ENCODE measurements at places on chromosomes 4 and X.

- no peak for DNase-seq
Measured at GRCh38 chr4:20166544-20166943, 85.2 kb upstream of the SLIT2 start.

- no peak for DNase-seq
Measured at GRCh38 chrX:24229976-24230375, 80.4 kb downstream of the ZFX start.

DNA sequence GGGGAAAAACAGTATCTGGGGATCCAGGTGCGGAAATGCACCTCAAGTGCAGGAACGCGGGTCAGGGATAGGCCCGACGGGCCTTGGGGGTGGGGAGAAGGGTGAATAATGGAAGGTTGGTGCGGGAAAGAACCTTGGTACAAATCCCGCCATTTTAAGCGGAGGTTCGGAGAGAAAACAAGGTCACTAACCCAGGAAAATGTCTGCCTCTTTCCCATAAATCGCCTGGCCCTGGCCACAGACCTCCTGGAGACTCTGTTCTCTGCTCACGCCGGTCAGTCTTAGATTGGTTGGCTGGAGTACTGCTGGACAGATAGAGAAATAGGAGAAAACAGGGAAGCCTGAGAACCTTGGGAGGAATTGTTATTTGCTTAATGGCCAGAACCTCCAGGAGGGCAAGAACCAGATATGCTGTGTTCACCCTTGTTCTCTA is 897 bp upstream of the FBXL5 start:
- no peak for DNase-seq

- no peak for DNase-seq
Measured at GRCh38 chrX:17547658-17548057, 172.7 kb downstream of the NHS start.

DNA sequence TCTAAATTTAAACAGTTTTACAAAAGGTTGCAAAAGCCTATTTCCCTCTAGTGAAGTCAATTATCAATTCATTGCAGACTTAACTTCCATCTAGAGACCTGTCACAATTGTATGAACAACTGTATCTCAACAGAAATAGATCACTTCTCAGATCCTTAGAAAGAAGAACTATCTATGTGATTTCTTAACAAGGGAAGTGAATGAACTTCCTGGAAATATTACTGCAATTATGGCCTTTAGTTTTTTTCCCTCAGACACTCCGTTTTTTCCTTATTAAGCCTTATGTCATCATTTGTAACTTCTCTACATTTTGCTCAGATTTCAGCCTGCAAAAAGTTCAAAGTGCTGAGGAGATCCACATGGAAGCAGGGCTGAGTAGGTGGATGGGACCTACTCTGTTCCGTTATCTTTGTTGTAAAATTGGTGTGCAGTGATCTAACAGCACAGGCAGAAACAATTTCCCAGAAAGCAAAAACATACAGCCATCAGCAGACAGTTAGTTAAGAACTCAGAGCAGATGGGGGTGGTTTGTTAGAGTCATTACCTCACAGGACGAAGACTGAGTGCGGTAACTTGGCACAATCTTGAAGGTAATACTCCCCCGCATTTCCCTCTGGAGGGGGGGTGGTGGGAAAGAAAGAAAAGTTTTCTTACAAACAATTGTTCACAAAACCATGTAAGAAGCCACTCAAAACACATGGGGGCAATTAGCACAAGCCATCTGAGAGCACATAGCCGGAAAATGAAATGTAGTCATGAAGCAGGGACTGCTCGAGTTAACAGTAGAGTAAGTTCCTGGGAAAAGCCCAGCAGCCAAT is 112.3 kb downstream of the NYX start:
- peak; percentile 1 for DNase-seq

- no peak for DNase-seq
Measured at GRCh38 chr4:37594099-37594498, 92.1 kb downstream of the RELL1 start.

GRCh38 chr4:139560406-139561104 is 4.5 kb upstream of the SETD7 start:
- DNase-seq: no peak

DNA sequence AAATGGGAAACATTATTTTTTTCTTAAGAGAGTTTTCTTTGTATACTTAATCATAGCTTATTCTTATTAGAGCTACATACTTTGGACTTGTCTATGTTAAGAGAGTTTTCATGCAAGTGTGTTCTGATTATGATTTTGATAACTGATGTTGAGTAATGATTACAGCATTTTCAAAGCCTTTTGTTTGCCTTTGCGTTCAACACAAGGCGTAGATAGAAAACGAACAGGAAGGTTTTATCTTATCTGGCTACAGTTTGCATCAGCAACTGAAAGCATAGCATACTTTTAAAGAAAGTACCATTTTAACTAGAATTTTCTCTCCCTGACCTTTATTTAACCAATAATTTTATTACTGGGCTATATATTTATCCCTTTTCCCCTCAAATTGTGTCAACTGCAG is 51.6 kb upstream of the PDLIM5 start:
- DNase-seq: no peak

DNA sequence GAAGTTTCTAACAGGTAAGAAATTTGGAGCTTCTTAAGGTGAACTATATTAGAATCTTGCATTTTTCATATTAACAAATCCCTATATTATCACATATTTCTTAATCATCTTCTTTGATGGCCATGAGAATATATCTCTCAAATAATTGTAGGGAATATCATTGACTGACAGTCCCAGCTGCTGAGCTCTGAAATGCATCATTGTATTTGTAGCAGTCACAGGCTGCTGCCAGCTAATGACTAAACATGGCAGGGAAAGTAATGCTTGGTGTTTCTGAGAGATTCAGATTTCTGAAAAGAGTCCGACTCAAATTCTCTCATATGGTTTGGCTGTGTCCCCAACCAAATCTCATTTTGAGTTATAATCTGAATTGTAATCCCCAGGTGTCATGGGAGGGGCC is 171.9 kb downstream of the TRAM1L1 start:
- no peak for DNase-seq

GRCh38 chr4:119678761-119679160 is 50.2 kb upstream of the PDE5A start:
- DNase-seq: no peak

DNA sequence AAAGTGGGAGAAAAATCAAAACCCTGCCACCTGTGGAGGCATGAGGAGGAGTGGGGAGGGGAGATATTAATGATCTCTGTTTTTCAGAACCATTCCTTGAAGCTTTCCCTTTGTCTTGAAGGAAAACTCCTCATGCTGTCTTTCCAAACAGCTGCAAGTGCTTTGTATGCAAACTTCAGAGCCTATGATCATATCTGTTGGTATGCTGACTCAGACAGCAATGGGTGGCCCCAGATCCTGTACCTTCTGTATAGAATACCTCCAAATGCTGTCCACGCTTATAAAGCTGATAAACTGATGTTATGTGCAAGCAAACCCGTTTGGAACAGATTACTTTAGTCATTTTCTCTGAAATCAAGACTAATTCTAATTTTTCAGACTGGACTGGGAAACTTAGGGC is 31.9 kb downstream of the BMP15 start:
- no peak for DNase-seq

DNA sequence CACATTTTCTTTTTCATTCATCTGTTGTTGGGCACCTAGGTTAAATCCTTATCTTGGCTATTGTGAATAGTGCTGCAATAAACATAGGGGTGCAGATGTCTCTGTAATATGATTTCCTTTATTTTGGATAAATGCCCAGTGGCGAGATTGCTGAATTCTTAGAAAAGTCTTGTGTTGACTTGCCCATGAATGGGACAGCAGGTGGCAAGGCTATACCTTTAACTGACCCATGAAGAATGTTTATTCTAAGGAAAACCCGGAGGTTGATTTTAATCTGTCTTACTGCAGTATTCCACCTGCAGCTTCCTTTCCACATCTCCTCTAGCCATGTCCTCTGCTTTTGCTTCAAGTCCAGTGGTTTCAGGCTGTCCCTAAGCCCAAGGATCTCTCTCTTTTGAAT is 220.6 kb downstream of the SNCA start:
- DNase-seq: no peak

DNA sequence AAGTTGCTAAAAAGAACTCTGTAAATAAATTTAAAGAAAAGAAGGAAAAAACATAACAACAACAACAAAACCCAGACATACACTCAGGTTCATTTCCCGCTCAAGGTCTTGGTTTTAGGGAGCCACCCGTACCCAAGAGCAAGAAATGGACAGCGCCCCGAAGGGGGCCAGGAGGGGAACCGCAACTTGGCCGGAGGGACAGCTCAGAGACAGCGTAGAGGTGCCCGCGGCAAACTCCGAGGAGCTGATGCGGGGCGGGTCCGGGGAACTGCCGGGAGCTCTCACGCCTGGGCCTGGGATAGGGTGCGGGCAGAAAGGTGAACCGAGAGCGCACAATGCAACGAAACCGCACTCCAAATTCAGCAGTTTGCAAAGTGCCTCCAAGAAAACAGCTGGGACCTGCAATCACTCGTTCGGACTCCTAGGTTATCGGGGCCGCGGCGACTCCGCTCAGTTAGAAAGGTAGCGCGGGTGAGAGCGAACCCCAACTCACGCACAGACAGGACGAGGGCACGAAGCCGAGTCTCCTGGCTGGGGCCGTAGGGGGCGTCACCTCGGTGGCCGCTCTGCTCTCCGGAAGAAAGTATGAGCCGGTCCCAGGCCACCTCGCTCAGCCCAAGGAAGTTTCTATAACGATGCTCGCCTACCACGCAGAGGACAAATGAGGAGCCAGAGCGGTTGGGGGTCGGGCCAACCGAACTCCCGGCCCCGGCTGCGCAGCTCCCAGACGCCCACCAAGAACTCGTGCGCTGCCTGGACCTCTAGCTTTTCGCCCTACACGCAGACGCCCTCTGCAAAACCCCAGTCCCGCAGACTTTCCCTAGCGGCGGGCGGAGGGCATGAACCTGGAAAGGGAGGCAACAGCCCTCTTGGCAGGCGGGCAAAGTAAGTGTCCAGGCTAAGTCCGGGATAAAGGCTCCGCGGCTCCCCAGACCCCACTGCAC is 1.4 kb downstream of the NDNF start:
- DNase-seq: no peak

DNA sequence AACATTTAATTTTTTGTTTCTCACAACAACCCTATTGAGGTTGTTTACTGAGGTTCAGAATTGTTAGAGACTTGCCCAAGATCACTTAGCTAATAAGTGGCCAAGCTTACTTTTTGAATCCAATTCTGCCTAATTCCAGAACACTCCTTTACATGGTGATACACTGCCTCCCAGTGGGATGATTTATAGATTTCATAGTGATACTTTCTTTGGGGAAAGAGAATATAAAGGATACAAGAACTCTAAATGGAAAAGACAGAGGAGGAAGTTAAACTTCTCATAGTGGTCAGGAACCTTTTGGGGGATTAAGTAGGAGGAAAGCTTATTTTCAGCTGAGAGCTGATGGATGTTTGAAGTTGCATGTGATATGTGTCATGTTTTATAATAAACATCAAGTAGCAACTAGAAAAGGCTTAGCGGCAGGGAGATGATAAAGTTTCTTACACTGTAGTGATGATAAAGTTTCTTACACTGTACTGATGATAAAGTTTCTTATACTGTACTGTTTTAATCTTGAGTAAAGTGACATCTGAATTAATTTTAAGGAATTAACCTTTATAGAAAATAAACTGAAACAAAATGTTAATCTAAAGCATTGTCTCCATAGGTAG is 15.3 kb downstream of the STAG2 start:
- DNase-seq: no peak

GRCh38 chrX:25143596-25143995 is 127.8 kb upstream of the ARX start:
- no peak for DNase-seq

- DNase-seq: no peak
Measured at GRCh38 chr4:166324321-166324720, 451.3 kb downstream of the TLL1 start.

DNA sequence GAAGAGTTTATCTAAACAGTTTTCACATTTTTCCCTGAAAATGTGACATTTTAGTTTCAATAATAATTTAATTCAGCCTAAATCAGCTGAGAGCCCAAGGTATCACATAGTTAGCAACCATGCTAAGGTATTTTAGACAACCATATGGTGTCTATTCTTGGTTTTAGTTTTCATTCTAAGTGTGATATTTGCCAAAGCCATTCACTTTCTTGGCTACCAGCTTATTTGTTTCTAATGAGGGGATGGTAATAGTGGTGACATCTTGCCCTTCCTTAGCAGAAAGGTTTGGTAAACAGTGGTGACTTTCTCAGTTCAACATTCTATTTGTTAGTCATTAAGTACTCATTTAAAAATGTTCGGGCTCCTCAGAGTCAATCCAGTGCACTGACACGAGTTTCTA is 854.9 kb upstream of the HTR2C start:
- no peak for DNase-seq

DNA sequence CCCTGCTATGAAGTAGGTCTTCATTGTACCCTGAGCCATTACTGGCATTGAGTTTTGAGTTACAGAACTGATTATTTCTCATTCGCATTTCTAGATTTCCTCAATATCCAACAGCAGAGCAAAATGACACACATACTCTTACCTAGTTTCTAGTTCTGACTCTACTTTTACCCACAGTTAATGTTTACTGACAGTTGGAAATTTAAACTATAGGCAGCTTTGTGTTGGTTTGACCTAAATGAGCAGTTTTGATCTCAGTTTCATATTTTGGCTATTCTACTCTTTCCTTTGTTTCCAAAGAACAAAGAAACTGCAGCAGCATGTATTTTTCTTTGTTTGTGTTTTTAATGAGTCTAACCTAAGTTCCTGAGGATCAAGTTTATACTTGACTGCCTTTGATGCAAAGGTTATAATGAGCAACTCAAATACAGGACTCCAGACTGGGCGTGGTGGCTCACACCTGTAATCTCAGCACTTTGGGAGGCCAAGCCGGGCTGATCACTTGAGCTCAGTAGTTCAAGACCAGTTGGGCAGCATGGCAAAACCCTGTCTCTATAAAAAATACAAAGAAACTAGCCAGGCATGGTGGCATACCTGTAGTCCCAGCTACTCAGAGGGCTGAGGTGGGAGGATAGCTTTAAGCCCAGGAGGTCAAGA is 30.4 kb downstream of the TXK start:
- DNase-seq: no peak

- DNase-seq: no peak
Measured at GRCh38 chrX:151570561-151570960, 7.1 kb downstream of the PASD1 start.

- no peak for DNase-seq
Measured at GRCh38 chr4:82688091-82688795, 110.4 kb downstream of the SCD5 start.

DNA sequence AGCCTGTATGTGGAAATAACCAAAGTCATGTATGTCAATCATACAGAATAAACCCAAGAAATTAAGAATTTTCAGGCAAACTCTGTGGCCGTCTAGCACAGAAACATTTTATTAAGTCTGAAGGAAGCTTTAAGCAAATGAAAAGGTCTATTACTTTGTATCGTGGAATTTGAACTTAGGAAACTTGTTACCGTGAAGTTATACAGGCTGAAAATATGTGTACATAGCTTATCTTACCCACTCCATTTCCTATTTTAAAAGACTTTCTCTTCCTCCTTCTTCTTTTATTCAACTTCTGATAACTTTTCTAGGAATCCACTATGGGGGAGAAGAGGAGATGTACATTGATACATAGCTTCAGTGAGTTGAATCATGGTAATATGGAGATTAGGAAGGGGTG is 108.3 kb downstream of the AGTR2 start:
- DNase-seq: no peak

- no peak for DNase-seq
Measured at GRCh38 chr4:84800256-84800655, 166.2 kb downstream of the WDFY3 start.

- no peak for DNase-seq
Measured at GRCh38 chr4:12873351-12873750, 610.8 kb downstream of the RAB28 start.

GRCh38 chr4:130056286-130056685 is 960.3 kb downstream of the C4orf33 start:
- DNase-seq: no peak

All from stimulated activated CD8-positive, alpha-beta memory T cell treated with anti-CD3 and anti-CD28 coated beads, Interleukin-4, amount 100 ng/mL, for 4 hours (primary cell).